ENCODE measurements at places on chromosomes 2 and 18.

- DNase-seq, result no peak
Observed at GRCh38 chr2:112096098-112096497, 41.0 kb downstream of the TMEM87B start.

GRCh38 chr18:73613706-73614340, 533.8 kb downstream of the FBXO15 start:
- DNase-seq, result no peak

DNA sequence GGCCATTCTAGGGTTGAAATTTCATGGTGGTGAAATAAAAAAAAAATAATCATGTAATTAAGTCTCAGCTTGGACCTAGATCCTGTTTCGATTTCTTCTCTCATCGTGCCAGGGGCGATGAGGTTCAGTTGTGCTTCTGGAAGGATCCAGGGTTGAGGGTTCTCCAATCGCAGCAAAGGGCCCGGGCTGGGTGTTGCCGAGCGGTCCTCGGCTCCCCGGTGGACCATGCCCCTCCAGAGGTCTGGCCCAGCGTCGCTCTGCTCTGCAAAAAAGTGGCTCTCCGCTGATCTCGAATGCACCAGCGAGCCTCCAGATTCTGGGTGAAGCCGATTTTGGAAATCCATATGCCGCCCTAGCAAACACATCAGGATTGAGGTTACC, 39.0 kb downstream of the EN1 start:
- no peak for DNase-seq

DNA sequence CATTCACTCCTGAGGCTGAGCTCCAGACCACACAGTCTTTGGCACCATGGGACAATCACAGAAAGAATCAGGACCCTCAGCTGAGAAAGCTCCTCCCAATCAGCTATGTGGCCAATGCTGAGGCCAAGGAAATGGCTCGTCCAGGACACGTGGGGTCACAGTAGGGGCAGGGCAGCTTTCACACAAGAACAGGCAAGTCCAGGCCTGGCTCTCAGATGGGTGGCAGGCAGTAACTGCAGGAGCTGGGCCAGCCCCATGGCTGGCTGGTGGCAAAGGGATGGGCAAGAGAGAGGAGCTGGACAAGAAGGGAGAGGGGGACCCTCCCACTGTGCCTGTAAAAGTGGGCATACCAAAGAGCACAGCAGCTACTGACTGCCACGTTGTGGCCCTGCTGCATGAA, 12.2 kb upstream of the EDAR start:
- no peak for DNase-seq

DNA sequence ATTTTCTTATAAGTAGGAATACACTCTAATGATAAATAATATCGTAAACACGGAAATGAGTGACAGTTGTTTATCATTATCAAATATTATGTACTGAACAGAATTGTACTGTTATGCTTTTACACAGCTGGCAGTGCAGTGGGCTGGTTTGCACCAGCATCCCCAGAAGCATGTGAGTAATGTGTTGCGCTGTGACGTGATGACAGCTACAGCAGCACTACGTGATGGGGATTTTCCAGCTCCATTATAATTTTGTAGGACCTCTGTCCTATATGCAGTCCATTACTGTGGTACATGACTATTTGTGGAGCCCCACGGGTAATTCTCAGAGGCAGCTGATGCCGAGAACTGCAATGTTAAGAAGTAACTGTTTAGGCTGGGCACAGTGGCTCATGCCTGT, 77.3 kb upstream of the ATG16L1 start:
- DNase-seq, result no peak

- no peak for DNase-seq
Observed at GRCh38 chr18:12420821-12421421, 13.2 kb downstream of the PRELID3A start.

DNA sequence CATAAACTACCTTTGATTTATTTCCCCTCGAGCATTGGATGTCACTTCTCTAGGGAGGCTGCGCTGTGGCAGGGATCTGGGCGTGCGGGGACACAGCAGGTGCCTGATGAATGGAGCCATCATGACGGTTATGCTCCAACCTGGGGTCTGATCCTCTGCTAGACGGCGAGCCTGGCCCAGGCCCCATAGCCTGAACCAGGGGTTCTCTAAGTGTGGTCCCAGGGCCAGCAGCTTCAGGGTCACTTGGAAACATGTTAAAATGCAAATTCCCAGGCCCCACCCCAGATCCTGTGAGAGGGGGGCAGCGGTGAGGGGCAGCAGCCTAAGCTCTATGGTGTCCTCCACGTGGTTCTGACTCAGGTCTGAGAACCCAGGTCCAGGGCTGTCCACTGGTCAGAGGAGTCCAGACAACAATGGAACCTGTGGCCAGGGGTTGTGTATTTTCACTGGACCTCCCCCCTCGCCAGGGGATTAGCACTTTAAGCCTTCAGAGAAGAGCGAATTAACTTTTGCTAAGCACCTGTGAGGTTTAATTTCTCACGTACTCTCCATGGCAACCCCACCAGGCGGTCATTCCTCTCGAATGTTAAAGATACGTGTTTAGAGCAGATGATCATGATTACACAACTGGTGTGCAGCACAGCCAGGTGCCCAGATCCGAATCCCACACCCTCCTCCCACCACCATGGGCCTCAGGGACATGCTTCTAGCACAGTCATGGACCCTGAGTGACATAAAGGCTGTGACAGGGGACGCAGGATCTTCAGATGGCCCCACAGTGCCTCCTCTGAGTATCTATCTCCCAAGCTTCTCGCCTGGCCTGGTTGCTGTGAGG, 1.6 kb upstream of the ARHGEF4 start:
- no peak for DNase-seq

GRCh38 chr18:36382854-36383253, 85.3 kb downstream of the FHOD3 start:
- no peak for DNase-seq

DNA sequence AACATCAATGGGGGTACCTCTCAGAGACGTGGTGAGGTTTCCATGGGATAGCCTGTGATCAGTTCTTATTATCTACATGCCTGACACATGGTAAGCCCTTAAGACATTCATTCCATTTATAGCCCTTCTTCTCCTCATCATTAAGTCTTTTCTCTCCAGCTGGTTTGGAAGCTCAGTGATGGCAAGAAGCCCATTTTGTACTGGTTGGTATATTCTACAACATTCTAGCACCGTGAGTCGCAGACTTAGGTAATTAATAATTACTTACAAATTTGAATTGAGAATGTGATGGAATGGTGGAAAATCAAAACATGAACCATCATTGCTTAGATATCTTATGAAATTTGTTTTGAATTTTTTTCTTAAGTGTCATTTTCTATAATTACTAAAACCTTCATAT, 472.6 kb downstream of the DLGAP1 start:
- no peak for DNase-seq

DNA sequence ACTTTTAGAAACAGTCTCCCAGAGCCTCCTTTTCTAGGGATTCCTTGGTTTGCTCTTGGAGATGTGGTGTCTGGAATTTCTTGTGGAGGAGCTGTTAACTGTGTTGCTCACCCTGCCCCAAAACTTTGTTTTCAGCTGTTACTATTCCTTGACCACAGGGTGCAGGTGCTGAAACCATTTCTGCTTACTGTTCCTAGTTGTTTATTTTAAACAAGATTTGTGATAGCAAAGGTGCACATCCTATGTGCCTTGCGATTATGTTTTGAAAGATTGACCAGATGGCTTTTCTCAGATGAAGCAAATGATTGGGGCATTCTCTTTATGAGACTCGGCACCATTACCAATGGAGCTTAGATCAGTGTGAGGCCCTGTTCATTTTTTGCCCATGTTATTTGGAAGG, 111.2 kb downstream of the RAB3GAP1 start:
- DNase-seq, result no peak

GRCh38 chr2:210454336-210454735, 22.2 kb downstream of the LANCL1 start:
- DNase-seq, result no peak

DNA sequence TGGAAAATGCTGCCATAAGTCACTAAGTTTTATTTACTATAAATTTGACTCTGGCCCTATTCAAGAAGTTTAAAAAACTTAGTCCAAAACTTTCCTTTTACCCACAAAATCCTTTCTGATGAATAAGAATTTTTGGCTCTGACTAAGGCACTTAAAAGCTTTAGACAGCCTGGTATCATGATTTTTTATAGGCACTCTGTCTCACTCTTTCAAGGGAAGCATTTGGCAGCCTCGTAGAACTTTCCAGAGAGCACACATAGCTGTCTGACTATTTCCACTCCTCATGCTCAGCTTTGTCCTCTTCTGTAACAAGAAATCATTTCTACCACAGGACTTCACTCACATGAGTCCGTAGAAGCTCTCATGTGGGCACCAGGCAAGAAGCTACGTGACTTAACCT, 32.3 kb upstream of the XDH start:
- DNase-seq, result no peak

DNA sequence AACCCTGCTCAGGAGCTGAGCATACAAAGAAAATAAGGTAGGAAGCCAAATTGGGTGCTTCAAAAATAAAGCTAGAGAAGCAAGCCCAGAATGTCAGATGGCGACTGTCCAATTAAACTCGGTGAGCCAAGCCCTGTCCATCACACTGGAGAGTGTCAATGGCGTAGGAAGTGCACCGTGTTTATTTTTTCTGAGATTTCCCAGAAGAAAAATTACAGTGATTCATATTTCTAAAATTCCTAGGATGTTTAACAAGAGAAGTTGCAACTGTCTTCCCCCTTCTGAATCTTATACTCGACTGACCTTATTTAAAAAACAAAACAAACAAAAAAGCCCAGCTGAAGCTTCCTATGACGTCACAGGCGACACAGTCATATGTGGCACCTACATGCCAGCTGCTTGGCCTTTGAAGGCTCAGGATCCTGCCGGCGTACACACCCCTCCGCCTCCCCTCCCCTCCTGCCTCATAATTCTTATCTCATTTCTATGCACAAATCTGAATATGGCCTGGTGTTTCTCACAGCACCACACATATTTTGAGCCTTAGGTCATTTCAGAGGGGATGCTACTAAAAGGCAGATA, 60.8 kb downstream of the MBP start:
- peak; percentile 48 for DNase-seq

GRCh38 chr18:48847807-48848486, 102.8 kb downstream of the SMAD7 start:
- DNase-seq, result no peak

DNA sequence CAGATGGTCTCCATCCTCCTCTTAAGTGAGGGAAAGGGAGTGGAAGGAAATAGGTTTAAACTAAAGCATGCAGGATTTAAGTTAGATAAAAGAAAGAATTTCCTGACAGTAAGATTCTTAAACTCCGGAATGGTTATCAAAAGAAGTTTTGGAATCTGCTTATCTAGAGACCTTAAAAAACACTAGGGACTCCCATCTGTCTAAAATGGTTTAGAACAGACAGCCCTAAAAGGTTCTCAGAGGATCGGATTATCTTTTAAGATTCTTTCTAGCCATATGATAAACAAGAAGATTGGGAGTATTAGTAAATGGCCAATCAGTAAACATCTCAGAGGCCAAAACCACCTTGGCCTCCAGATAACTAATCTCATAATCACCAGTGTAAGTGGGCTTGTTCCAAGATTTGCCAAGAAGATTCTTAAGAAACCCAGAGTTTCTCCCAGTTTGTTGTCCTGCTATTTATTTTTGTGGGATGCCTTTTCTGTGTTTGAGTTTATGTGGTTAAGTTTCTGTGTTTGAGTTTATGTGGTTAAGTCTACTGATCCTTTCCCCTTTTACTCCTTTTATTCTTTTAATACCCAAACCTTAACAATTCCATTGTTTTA, 314.9 kb upstream of the NRP2 start:
- DNase-seq, result no peak

DNA sequence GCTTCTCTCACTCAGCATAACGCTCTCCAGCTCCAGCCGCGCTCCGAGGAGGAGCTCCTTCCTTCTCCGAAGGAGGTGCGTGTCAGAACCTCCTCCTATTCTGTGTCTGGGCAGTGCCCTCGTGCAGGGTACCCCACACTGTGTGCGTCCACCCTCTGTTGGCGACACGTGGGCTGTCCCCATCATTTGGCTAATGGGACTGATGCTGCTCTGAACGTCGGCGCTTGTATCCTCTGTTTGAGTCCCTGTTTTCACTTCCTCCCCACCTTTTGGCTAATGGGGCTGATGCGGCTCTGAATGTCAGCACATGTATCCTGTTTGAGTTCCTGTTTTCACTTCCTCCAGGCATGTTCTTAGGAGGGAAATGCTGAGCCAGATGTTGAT, 22.2 kb downstream of the KCNG2 start:
- DNase-seq, result no peak

GRCh38 chr2:187936228-187936627, 355.4 kb upstream of the GULP1 start:
- no peak for DNase-seq

DNA sequence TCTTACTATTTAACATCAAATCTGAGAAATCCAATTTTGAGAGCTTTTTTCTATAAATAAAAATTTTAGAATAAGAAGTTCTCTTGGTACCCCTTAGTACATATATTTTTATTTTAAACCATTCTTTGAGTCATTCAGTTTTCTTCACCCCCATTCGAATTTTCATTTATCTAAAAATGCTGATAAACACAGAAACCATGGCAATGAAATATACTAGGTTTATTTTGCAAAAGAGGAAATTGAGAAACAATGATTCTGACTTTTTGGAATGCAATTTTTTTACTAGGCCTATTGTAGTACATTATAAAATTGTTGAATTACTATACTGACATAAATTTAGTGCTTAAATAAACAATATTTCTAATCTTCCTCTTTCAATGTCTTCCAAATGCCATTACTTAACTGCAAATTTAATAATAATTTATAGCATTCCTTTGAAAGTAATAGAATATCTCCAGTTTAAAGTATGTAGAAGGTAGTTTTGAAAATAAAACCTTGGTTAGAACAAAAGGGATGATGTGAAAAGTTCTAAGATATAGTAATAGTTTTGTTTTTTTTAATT, 46.3 kb downstream of the TANK start:
- DNase-seq, result no peak

DNA sequence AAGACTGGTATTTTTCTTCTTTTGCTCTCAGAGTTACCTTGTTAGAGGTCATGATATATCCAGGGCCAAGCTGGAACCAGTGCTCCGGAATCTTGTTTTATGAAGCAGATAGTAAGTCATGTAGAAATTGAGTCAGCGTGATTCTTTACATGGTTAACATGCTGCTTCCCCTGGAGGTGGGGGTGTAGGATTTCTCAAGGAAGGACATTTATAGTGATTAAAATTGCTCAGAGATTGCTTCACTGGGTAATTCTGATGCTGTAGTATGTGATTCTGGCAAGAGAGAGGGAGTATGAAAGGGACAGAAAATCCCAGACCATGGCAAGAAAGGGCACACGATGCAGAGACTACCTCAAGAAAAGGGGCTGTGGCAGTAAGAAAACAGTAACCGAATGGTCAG, 8.0 kb upstream of the MYL1 start:
- no peak for DNase-seq
